Cortex of kidney (tissue), 1 donor: ENCODE measurements at places on chromosomes 13 and 19.

GRCh38 chr13:44868397-44868796 lies 120.9 kb downstream of the NUFIP1 start:
- no peak for DNase-seq

DNA sequence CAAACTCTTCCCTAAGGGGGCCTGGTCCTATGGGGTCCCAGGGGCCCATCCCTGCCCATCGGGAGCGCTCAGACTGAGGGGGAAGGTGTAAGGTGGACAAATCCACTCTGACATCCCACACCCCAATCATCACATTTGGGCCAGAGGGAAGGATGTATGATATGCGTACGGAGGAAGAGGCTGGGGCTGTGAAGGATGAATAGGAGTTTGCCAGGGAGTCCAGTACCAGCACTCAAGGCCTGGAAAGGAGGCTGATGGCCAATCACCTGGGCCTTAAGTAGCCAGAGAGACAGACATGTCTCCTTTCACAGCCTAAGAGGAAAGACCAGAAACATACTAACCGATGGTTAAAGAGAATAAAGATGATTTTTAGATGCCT lies 14.9 kb downstream of the TJP3 start:
- DNase-seq: no peak

DNA sequence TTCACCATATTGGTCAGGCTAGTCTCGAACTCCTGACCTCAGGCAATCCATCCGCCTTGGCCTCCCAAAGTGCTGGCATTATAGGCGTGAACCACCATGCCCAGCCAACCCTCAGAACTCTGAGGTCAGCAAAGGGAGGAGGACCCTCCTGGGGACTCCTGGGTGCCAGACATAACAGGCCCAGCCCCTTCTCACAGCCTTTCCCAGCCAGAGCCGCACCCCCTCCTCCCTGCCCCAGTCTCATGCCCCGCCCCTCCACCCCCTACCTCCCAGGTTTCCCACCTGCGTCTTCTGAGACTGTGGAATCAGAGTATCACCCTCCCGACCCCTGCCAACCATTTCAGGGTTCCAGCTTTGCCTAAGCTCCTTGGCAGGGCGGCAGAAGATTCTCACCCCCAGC lies 5.2 kb downstream of the IGLON5 start:
- no peak for DNase-seq

DNA sequence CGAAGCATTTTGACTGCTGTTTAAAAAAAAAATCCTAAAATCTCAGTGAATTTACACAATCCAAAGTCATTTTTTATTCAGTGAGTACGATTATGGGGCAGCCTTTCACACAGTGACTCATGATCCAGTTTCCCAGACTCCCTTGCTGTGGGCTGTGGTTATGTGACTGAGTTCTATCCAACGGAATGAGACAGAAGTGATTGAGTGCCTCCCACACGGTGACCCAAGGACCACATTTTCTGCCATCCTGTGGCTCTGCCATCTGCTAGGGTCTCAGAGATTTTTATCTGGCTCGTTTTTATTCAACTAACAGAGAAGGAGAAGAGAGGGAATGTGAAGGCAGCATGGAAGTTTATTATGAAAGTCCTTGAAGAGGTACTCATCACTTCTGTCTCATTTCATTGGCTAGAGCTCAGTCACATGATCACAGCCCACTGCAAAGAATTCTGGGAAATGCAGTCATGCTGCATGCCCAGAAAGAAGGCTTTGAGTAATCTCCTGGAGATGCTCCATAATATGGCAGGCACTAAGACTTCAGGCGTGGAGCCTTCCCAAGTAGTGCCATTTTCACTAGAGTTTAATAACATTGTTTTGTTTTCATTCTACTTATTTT lies 999.4 kb downstream of the UQCRFS1 start:
- no peak for DNase-seq

DNA sequence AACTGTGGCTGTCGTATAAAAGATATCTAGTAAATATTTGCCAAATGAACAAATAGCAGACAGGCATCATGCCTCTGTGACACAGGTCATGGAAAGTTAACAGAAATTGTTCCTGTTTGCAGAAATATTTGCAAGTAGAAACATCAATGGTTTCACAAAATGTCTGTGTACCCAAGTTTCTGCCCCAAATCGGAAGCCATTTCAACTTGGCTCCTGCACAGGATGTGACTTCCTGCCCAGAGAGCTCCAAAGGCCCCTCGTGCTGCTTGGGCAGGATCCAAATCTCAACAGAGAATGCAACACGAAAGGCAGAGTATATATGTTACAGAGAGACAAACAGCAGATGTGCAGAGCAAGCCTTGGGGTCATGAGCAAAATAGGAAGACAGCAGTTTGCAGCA lies 95.5 kb upstream of the SERP2 start:
- no peak for DNase-seq

- DNase-seq: no peak
Measured at GRCh38 chr13:39815345-39816111, 160.1 kb downstream of the COG6 start.

GRCh38 chr19:47742634-47743033 lies 2.7 kb upstream of the NOP53 start:
- DNase-seq: no peak

- DNase-seq: no peak
Measured at GRCh38 chr13:21590231-21590630, 13.7 kb downstream of the MICU2 start.

- no peak for DNase-seq
Measured at GRCh38 chr19:57633832-57634131, 814 bp downstream of the ZNF211 start.

GRCh38 chr13:76667551-76667950 lies 218.7 kb downstream of the KCTD12 start:
- DNase-seq: no peak

DNA sequence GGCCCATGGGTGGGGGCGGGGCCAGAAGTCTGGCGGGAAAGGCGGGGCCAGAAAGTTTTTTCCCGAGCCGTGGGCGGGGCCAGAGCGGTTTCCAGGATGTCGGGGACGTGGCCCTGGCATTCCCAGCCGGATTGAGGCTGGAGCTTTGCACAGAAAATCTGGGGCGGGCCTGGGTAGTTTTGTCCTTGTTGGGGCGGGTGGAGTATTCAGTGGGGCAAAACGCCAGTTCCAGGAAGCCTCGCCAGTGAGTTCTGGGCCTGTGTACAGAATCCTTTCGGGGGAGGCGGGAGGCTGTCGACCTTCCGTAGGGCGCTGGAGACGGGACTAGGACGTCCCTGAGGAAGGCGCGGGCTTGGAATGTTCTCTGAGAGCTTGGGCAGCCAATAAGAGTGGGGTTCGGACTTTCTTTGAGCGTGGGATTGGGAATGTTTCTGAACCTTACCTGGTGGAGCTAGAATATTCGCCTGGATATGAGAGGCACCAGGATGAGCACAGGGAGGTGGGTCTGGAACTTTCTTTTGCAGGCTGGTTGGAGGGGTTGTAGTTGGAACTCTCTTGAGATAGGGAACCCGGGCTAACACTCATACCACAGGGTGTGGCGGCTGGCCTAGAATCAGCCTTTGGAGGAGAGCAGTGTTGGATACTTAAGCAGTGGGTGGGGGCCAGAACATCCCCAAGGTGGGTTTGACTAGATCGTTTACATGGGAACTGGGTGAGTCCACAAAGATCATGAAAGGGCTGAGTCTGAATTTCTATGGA lies 1.3 kb downstream of the CCDC9 start:
- DNase-seq: no peak

GRCh38 chr19:4032436-4032835 lies 24.9 kb downstream of the PIAS4 start:
- DNase-seq: no peak

DNA sequence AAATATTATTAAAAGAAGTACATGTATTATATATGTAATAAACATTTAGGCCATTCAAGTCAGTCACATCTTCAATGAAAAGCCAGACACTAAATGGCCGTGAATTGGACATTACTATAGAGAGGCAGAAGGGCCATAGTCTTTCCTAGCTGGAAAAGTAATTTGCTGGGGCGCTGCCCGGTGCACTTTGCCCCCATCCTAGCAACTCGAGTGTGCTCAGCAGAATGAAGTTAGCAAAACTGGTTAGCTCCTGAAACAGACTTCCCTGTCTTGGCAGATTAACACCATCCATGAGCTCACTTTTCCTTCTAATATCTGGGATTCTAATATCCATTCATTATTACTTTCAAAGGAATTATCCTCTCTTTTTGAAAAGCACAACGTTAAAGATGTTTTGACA lies 2.8 kb upstream of the SPRYD7 start:
- no peak for DNase-seq

DNA sequence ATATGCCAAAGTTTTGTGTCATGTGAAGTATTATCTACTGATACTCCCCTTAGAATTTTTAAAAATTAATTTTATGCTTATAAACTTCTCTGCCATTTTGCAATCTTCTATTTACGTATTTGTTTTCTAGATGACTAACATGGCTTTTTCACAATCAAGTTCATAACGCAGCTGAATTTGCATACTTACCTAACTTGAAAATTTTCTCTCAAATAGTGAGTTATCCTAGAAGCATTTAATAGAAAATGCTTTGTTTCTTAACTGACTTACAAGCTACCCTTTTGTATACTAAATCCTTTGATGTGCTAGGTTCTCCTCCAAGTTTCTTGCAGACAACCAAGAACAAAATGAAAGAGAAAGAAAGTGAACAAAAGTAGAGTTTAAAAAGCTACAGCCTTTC lies 683.5 kb downstream of the LIG4 start:
- no peak for DNase-seq

- DNase-seq: no peak
Measured at GRCh38 chr13:19737844-19738557, 44.7 kb downstream of the PSPC1 start.

- no peak for DNase-seq
Measured at GRCh38 chr13:79282976-79283375, 123.1 kb downstream of the RBM26 start.

- DNase-seq: no peak
Measured at GRCh38 chr13:81597101-81597500, 1256.2 kb upstream of the SPRY2 start.

DNA sequence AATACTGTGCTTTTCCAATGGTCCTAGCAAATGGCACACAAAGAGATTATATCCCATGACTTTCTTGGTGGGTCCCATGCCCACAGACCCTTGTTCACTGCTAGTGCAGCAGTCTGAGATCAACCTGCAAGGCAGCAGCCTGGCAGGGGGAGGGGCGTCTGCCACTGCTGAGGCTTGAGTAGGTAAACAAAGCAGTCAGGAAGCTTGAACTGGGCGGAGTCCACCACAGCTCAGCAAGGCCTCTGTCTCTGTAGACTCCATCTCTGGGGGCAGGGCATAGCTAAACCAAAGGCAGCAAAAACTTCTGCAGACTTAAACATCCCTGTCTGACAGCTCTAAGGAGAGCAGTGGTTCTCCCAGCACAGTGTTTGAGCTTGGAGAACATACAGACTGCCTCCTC lies 82.9 kb downstream of the ZNF737 start:
- no peak for DNase-seq

DNA sequence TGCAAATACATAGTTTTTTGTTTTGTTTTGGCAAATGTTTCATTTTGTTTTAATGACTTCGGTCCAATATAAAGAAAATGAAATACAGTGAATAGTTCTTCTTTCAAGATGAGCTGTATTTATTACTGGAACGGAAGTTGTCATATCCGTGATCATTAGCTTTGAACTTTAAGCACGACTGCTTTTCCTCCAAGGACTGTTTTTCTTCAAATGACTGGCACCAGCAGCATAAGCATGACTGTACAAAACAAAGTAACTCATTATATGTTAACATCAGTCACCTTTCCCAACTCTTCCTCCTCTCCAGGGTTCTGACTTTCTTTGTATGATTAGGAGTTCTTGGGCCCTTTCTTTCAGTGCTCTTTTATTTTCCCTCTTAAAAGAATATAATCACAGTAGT lies 20.5 kb downstream of the EDNRB start:
- no peak for DNase-seq

DNA sequence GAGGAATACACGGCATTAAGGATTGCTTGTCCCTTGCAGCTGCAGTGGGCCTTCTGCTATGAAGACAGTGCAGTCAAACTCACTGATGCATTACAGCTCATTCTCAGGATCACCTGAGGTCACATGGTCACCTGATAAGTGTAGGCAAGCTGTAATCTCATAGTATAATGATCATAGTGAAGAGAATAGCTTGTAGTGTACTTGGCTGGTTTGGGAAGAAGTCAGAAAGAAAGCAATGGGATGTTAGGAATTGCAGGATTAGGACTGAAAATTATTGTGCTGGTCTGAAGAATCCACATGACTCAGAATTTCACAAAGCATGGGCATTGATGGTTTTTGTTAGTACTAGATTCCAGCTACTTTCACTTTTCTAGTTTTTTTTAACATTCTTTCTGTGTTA lies 76.7 kb downstream of the MBNL2 start:
- DNase-seq: no peak

DNA sequence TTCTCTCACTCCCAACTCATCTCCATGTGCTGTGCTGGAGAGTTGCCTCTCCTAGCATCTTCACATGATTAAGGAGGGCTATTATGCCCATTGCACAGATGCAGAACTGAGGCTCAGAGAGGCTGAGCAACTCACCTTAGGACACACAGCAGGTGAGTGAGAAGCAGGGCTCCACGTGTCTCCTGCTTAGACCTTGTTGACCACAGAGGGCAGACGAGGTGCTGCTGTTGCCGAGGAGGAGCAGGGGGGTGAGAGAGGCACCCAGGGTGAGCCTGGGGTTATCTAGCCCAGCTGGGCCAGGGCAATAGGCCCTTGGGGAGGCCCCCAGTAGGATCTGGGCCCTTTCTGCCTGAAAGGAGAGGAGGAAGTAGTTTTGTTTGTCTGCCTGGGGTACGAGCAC lies 2.4 kb upstream of the HSH2D start:
- DNase-seq: no peak
